H1 (cell line): ENCODE measurements at places on chromosomes 1 and 21. TPM values are rescaled to one million over a fixed set of nuclear protein-coding genes. Genes with fewer than 3 reads are reported as not detected.

TFF3 gene
- total RNA-seq: 1.7 TPM in 1 of 2 replicates, not detected in the other

C1orf116 gene
- 3.8 and 3.9 TPM in 2 replicates for total RNA-seq

- H3K27ac ChIP-seq: no peak overlapping the region
- no peak overlapping the region for H3K4me3 ChIP-seq
- H3K27me3 ChIP-seq: no peaks in the 10 kb centered on the region
- no peak for DNase-seq
- no peaks in the 10 kb centered on the region for H3K36me3 ChIP-seq
Measured at GRCh38 chr1:102970496-102971078, 137.7 kb downstream of the COL11A1 start.

GRCh38 chr1:240644732-240645131 is 32.8 kb upstream of the GREM2 start:
- H3K36me3 ChIP-seq: no peaks in the 10 kb centered on the region
- H3K27me3 ChIP-seq: no peaks in the 10 kb centered on the region
- no peak for DNase-seq
- H3K27ac ChIP-seq: no peak overlapping the region
- H3K4me1 ChIP-seq: no peaks in the 10 kb centered on the region

DNA sequence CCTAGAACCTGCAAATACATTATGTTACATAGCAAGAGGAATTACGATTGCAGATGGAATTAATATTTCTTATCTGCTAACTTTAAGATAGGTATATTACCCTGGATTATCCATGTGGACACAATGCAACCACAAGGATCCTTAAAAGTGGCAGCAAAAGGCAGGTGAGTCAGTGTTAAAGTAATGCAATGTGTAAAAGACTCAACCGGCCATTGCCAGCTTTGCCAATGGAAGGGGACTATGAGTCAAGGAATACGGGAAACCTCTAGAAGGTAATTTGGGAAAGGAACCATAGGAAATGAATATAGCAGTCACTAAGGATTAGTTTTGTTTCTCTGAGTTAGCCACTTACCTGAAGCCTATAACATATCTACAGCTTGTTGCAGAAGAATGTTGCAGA is 692.1 kb upstream of the ZP4 start:
- no peak for DNase-seq
- no peak overlapping the region for H3K4me3 ChIP-seq
- no peaks in the 10 kb centered on the region for H3K36me3 ChIP-seq
- no peaks in the 10 kb centered on the region for H3K27me3 ChIP-seq
